ENCODE measurements at places on chromosomes 6 and 20.
A peak's percentile ranks its signal among the peaks of the same experiment; 100 is the strongest.

GRCh38 chr6:131367206-131367873, 205.7 kb upstream of the ARG1 start:
- DNase-seq, result no peak

DNA sequence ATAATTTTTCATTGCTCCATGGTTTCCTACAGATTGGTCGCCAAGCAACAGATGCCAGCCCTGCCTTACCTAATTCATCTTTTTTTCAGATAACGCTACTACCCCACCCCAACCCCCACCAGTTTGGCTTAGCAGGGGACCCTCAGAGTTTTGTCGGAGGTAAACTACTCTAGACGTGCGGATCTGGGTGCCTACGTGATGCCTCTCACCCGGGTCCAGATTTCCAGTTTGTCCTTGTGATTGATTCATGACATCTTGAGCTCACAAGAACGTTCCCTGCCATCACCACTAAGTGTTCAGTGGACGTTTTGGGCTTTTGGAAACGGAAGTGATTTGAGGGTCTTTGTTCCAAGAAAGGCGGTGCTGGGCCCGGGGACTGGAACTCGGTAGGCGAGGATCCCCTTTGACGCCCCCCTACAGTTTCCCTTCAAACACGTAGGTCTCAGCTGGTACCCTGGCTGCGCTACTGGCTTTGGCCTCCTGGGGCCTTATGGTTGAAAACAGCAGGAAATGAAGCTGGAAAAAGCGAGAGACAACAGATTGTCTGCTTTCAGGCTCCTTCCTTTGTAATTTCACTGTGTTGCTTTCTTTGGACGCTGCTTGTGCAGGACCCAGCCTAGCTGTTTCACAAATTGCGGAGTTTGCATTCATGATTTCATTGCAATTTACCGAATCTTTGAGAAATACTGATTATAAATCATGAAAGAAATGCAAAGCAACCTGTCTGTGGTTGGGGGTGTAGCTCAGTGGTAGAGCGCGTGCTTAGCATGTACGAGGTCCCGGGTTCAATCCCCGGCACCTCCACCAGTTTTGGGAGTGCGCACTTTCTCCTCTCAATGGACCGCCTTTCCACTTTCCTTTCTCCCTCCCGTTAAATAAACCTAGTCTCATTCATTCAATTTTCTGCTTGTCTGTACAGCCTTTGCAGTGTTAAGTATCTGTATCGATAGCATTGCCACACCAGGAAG, 81.0 kb downstream of the GPX5 start:
- peak; percentile 74 for DNase-seq

GRCh38 chr6:120282005-120282404, 932.4 kb upstream of the MAN1A1 start:
- DNase-seq, result no peak

GRCh38 chr6:165186441-165187205, 122.8 kb downstream of the C6orf118 start:
- no peak for DNase-seq

DNA sequence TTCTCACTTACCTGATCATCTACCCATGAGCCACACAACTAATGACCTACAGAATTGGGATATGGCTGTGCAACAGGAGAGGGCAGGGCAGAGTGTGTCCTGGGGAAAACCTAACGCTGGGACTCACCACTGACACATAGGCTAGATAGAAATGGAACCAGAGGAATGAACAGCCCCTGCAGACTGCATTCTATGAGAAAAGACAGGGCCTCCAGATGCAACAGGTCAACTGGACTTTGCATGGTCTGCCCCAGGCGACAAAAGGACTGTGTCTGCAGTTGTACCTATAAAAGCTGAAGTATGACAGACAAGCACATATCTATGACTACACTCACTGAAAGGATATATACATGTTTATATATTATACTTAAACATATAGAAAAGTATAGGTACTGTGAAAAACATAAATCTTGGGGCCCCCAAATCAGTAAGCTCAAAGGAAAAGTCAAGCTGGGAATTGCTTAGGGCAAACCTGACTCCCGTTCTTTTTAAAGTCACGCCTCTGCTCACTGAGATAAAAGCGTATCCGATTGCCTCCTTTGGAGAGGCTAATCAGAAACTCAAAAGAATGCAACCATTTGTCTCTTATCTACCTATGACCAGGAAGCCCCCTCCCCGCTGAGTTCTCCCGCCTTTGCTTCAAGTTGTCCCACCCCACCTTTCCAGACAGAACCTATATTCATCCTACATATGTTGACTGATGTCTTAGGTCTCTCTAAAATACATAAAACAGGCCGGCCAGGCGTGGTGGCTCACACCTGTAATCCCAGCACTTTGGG, 68.5 kb downstream of the EPB41L2 start:
- no peak for DNase-seq

- no peak for DNase-seq
These were observed 107.4 kb upstream of the RIPOR2 start for GRCh38 chr6:25042984-25043725.

DNA sequence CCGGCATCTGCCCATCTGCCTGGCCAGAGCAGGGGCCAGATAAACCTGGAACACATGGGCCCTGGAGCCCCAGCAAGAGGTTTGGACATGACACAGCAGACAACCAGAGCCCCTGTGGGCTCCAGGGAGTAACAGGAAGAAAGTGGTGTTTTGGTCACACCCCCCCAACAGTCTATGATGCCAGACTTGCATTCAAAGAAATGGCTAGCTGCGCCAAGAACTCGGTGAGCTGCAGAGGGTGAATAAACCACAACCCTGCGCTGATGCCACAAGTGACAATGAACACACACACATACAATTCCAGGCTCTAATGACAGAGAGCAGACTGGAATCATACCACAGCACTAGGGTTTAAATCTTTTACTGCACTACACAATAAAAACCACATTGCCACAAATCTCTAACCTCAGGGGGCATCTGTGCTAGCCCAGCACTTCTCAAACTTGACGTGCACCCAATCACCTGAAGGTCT, 34.0 kb downstream of the TRERF1 start:
- DNase-seq, result no peak

- DNase-seq, result peak; percentile 9
These were observed 199.2 kb upstream of the NT5E start for GRCh38 chr6:85250586-85251220.

DNA sequence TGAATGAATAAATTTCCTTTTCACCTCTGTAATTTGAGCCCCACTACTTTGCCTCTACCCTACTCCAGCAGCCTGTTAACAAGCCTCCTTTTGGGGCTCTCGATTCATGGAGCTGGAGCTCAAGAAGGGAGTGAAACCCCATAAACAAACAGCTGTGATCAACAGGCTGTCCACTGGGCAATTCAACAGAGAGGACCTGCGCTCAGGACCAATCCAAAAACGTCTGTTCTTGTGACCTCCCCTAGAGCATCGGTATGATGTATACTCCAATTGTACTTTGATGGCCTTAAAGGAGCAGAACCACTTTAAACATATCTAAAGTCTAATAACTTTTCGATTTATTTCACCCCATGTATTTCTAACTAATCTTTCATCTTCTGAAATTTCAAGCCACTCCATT, 37.4 kb downstream of the HIVEP2 start:
- no peak for DNase-seq

DNA sequence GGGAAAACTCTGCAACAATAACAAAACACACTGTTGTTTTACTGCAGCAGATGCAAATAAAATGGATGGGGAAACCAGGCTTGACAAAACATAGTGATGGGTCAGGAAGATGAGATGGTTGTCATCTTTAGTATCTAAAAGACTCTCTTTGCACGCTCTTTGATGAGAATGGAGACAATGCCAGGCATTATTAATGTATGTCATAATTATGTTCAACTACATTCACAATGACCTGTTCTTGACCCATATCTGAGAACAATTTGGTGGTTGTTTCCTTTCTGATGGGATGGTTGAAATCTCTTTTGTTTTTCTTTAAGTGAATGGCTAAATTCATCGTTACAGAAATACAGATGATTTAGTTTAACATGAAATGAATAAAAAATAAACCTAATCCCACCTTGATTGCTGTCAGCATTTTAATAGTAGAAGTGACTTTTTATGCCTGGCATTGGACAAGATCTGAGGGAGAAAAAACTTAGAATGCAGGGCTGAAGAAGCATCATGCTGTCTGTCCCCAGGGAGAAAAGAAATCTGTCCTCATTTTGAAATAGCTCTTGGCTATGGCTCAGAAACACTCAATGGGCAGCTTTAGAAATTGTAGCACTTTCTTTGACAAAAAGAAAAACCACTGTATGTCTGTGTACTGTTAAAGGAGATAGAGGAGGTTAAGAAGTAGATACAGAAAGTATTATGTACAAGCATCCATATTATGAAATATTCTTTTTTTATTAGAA, 12.4 kb upstream of the GRIK2 start:
- no peak for DNase-seq

DNA sequence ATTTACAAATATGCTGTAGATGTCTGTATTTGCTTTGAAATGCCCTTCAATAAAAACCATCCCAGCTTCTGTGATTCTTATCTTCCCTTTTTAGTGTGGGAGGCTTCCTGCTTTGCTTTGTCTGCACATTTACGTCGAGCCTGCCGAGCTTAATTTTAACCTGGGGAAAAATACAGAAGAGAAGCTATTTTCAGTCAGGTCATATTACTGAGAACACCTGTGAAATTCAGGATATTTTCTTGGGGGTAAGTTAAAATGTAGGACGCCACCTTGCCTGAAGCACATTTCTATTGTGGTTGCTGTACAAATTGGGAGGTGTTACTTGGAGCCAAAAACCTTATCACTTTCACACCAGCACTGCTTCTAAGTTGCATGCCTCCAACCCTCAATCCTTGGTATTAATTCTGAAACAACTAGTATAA, 43.6 kb upstream of the FUCA2 start:
- no peak for DNase-seq

- no peak for DNase-seq
These were observed 135.7 kb downstream of the OR2B2 start for GRCh38 chr6:27776504-27776903.

- peak; percentile 99 for DNase-seq
These were observed 10.9 kb downstream of the ZNF217 start for GRCh38 chr20:53582574-53583351.

DNA sequence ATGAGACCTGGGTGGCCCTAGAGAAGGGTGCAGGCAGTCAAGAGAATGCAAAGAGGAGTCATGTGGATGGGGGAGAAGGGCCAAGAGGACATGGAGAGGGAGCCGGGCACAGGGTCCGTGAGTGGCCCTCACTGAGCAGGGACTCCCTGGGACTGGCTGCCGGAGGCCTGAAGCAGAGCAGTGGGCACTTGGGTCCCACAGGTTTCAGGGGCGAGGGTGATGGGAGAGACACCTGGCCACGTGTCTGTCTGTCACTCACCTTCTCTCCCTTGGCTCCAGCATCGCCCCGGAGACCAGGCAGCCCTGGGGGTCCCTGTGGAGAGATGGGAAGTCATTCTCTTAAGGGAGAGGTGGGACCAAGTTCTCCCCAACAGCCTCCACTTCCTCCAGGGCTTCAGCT, 25.5 kb downstream of the COL11A2 start:
- DNase-seq, result no peak

GRCh38 chr6:82739303-82739702, 326.3 kb downstream of the UBE3D start:
- DNase-seq, result no peak

- DNase-seq, result no peak
These were observed 123.2 kb downstream of the RIN2 start for GRCh38 chr20:19881080-19881840.

DNA sequence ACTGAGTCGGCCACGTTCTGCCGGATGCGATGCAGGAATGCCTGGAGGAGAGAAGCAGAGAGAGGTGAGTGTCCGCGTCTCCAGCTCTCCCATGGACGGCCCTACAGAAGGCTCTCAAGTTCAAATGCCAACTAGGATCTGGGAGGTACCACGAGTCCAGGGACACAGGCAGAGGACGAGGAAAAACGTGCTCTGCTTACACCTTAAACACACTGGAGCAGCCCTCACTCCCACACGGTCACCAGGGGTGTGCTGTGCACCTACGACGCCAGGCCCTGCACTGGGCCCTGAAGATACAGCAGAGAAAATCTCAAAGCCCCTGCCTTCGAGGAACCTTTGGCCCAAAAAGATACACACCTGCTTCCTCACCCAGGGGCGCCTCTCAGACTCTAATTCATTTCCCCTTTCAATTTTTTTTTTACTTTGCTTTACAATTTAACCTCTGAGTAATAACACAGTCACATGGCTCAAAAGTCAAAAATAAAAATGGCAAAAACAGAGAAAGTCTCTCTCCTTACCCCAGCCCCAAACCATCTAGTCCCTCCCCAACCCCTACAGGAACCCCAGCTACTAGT, 79.9 kb downstream of the PREX1 start:
- no peak for DNase-seq

DNA sequence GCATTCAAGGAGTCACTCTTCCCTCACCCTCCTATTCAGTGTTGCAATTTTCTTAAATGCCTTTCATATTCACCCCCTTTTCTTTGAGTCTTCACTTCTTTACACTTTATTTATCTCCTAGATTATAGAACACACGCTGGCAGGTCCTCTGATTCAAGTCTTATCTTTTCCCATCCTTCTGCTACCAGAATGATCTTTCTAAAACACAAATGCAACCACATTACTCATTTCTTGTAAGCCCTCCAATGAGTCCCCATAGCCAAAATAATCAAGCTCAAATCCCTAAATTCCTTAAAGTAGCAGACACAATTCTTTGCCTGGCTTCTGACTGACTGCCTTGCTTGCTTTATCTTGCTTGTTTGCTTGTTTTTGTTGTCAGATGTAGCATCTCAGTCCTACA, 920.0 kb downstream of the TFAP2A start:
- no peak for DNase-seq

GRCh38 chr6:150087336-150087735, 18.4 kb upstream of the ULBP3 start:
- peak; percentile 33 for DNase-seq

GRCh38 chr6:41231246-41231645, 3.1 kb downstream of the TREML4 start:
- no peak for DNase-seq

- DNase-seq, result no peak
These were observed 6.1 kb upstream of the DSN1 start for GRCh38 chr20:36779656-36780025.

DNA sequence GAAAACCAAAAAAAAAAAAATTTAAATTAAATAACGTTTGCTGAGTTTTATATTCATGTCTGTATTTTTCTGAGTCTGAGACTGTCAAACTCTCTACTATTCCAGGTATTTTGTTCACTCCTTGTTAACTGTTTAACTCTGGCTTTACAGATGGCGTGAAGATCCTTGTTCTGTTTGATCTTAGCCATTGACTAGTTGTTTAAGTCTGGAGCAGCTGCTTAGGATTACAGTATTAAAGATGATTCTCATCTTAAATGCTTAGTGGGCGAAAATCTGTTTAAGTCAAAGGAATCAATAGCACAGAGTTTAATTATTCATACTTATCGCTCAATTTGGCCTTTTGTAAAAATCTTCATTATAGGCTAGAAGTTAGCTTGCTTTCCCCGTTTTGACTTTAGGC, 2.4 kb downstream of the PHACTR2 start:
- no peak for DNase-seq

DNA sequence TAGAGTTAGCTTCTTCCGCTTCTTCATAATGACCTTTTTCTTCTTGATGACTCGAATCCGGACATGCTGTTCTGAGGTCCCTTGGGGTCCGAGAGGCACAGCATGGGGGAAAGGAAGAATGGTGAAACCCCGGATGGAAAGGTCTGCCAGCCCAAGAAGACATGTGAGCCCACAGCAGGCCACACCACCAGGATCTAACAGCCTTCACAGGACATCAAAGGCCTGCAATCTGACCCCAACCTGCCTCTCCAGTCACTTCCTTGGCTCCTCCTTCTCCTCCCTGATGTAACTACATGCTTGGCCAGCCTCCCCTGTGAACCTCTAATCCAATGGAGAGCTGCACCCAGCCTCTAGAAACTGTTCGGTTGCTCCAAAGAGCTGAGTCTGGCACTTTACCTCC, 1.6 kb downstream of the CPXM1 start:
- no peak for DNase-seq

Measured in epithelial cell of esophagus (primary cell).